SHP77 treated with DMSO at 0.1 percent for 48 hours (cell line): ENCODE measurements at places on chromosomes 2 and 18.

GRCh38 chr2:37947306-37947705 lies 22.2 kb downstream of the RMDN2 start:
- DNase-seq: no peak

- DNase-seq: no peak
These were observed 125.6 kb upstream of the HS6ST1 start for GRCh38 chr2:128444121-128444771.

- DNase-seq: no peak
These were observed 8.6 kb upstream of the YES1 start for GRCh38 chr18:820591-821165.

- no peak for DNase-seq
These were observed 45.0 kb upstream of the TCF4 start for GRCh38 chr18:55633032-55633431.

GRCh38 chr2:89000235-89000634 lies 308.8 kb downstream of the RPIA start:
- no peak for DNase-seq

DNA sequence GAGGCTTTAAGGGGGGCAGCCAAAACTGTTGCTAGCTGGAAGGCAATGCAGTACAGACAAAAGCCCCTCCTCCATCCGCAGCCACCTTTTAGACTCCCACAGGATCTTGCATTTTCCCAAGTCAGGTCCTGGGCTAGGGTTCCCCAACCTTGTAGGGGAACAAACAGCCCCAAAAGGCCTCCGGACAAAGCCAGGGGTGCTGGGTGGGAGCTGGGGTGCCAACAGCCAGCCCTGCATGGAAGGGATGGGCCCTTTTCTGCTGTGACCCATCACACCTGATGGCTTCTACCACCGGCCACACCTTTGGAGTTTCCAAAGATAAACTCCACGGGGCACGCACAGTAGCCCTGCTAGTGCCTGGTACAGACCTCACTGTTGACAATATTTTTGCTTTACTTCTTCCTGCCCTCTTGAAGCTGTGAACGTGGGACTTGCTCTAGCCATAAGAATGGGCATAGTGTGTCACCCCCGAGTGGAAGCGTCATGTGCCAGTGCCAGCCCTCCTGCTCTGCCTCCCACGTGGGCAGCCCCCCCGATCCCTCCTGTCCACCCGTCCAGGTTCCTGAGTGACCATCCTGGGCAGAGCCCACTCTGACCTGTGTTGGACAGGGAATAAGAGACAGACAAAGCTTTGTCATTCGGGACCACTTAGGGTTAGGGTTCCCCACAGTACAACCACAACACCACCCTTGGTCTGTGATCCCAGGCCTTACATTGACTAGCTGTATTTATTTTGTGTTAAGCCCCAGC lies 18.8 kb downstream of the TUBB6 start:
- DNase-seq: no peak

DNA sequence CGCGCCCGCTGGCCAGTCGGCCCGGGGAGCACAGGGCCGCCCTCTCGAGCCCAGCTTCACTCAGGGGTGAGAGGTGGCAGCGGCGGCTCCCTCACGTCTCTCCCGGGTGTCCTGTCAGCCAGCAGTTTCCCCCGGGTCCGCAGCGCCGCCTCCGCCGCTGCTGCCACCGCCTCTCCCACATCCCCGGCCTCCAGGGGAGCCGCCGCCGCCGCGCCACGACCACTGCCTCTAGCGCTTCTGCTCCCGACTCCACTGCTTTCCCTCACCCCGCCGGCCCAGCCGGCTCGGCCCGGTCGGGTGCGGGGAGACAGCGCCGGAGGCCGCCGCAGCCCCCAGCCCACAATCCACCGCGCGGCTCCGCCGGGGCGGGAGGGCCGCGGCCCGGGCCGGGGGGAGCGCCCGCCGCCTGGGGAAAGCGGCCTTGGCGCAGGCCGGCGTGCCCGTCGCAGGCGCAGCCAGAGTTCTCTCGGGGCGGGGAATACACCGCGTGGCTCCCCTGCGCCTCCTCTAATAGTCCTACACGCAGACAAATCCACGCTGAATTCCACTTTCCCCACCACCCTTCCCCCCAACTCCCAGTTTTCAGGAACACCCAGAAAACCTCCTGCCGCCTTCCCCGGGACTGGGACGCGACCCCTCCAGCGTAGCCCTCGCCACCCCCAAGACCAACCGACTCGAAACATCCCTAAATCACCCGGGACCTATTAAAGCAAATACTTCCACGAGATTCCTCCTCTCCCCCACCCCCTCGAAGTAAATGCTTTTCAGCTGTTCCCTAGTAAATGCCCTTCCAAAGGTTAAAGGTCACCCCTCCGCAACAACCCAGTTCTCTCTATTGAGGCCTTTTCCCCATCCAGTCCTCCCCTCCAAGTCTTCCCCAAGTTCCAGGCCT lies at the start of gene VPS54:
Gene VPS54 (minus strand): TSS at position 346 of the 892 bp plus-strand sequence. CDS start 35,429 bp downstream, outside the sequence.
- peak; percentile 30 for DNase-seq

DNA sequence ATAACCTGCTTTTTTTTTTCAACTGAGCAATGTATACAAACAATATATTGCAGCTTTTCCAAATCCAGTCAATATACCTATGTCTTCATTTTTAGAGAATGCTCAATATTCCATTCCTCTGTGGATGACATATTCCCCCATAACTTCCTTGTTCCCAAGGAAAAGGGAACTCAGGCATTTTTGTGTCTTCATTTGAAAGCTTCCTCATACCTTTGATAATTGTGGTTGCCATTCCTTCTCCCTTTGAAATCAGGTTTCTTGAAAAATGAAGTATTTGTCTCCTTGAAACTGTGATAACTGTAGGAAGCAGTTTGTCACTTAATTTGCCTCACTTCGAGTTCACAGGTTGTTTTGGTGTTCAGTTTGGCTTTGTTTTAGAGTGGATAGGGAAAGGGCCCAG lies 13.5 kb downstream of the ELAC1 start:
- DNase-seq: no peak

- DNase-seq: no peak
These were observed 67.8 kb upstream of the EPAS1 start for GRCh38 chr2:46229134-46230063.
